Thymus (tissue), 14 donors: ENCODE measurements at places on chromosomes 12 and 14.

- DNase-seq: no peak
Observed at GRCh38 chr12:10392394-10392930, 2.6 kb upstream of the KLRK1 start.

DNA sequence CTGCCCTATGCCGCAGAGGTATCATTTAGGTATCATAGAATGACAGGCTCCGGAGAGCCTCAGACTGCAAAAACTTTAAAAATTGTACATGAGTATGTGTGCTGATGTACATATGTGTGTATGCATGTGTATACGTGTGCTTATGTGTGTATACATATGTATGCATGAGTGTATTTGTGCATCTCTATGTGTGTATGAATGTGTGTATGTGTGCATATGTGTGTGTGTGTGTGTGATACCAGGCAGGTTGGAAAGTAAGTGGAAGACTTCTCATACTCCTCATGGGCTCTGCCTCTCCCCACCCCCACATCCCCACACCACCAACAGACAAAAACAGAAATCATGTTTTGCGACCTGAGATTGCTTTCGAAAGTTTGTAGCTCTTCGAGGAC lies 621 bp upstream of the TMEM117 start:
- DNase-seq: peak; percentile 6

DNA sequence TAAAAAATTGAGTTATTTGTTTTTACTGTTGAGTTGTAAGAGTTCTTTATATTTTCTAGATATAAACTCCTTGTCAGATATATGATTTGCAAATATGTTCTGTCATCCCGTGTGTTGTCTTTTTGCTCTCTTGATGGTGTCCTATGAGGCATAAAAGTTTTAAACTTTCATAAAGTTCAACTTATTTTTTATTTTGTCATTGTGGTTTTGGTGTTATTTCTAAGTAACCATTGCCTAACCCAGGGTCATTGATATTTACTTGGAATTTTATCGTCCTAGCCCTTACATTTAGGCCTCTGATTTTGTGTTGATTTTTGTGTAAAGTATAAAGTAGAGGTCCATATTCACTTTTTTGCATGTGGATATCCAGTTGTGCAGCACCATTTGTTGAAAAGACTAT lies 63.1 kb downstream of the SRGAP1 start:
- no peak for DNase-seq

DNA sequence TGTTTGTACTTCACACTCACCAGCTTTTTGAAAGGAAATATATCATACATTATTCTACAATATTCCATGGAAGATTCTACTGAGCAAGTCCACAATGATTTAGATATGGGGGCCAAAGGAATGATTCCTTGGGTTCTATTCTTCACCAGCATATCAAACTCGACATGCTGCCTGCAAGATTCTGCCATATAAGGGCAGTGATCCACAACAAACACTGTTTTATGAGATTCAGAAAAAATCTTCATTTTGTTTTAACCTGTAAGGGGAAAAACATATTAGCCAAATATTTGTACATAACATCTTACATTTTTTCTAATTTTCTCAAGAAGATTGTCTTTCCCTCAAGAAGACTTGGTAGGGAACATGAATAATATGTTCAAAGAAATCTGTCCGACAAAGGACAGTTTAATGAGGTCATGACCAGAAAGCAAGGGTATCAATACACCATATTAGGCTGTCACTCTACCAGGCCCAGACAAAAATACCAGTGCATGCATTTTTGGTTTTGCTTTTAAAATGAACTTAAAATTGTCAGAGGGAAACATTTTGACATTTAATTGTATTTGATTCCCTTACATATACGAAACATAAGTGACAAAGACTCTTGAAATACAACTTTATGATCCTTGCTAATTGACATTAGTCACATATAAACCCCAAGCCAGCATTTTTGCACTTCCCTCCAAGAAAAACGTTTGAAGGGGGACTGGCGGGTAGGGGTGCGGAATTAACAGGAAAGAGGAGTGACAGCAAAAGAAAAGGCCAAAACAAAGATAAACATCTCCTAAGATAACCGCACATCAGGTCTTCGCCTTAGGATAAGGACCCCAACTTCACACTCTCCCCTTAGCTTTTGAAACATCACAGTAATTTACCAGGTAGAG lies 980 bp downstream of the INTS13 start:
- DNase-seq: no peak

GRCh38 chr12:57325395-57325794 lies 74.4 kb upstream of the STAC3 start:
- no peak for DNase-seq

GRCh38 chr14:79834868-79835267 lies 376.4 kb downstream of the DIO2 start:
- no peak for DNase-seq

DNA sequence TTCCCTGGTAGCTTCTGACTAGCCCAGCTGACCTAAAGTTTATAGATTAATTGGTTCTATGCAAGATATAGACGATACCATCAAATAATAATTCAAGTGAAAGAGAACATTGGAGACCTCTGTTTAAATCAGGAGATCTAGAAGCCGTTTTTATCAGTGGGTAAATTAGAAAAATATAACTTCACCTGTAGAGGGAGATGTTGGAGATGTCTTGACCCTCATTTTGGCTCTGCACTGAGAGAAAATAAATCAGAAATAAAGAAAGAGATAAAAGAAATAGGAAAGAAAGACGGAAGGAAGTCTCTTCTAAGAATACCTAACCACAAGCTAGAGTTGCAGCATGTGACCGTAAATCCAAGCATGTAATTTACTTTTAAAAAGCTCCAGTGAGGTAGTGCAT lies 684.5 kb downstream of the C12orf50 start:
- DNase-seq: no peak

- DNase-seq: no peak
Observed at GRCh38 chr12:111055181-111055880, 135.0 kb upstream of the MYL2 start.

- DNase-seq: no peak
Observed at GRCh38 chr12:40831916-40832315, 139.7 kb downstream of the CNTN1 start.

GRCh38 chr12:68745376-68745903 lies 536 bp upstream of the SLC35E3 start:
- peak; percentile 13 for DNase-seq

GRCh38 chr12:92457458-92458180 lies 245.2 kb upstream of the PLEKHG7 start:
- no peak for DNase-seq

DNA sequence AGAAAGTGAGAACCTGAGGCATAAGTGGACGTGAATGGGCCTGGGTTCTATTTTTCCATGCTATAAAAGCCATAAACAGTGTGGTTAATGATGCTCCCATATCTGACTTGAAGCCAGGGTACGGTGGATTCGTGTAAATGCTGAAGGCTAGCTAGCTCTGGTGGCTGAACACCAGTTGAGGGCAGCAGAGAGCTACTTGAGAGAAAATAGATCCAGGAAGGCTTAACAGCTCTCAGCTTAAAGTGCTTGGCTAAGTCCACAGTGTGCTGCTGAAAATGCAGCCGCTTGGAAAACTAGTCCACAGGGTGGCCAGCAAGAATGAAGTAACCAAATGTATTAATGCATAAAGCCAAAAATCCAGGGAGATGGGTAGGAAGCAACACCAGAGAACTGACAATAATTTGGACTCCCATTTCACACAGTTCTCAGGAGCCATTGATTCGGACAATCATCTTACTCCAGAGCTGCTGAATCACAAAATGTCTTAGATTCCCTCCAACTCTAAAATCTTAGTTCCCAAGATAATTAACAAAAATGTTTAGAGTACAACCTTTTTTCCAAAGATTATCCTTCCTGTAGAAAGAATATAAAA lies 15.0 kb upstream of the FOXG1 start:
- DNase-seq: no peak
